ENCODE measurements at places on chromosomes 7 and 10.

DNA sequence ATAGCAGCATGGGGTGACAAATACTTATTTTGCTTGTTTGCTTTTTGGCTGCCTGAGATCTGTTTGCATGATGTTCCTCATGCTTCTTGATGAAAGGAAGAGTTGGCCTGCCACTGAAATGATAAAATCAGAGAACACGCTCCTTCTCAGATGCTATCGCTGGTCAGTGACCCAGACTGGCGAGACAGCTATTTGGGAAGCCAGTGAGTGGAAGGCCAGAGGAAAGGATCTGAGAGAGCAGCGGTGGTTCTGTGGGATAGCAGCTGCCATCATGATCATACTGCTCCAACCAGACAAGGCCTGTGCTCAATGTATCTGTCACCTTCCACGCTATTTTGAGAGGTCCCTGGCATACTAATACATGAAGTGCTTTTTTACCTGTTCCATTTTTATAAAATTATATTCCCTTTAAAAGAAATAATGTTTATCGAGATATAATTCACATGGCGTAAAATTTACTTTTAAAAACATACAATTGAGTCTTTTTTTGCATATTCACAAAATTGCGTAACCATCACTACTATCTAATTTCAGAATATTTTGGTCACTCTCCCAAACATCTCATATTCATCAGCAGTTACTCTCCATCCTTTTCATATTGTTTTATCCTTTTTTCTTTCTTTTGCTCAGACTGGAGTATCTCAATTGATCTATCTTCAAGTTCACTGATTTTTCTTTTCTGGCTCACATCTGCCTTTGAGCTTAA is 695.1 kb downstream of the TNS3 start:
- no peak for DNase-seq

DNA sequence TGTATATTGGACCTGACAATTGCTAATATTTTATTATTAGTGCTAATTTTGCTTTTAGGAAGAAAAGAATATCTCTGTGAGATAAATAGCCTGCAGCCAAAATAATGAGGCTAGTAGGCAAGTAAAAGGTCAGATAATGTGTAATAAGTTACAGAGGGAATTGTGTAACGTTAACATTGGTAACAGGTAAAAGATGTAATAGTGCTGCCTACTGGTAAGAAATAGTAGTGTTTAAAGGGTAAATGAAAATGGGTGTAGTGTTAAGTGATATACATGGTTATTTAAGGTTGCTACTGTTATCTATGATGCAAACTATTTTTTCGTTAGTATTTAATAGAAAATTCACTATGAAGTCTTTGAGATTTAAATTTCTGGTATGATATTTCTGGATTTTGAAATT is 9.2 kb upstream of the FOXP2 start:
- no peak for DNase-seq

DNA sequence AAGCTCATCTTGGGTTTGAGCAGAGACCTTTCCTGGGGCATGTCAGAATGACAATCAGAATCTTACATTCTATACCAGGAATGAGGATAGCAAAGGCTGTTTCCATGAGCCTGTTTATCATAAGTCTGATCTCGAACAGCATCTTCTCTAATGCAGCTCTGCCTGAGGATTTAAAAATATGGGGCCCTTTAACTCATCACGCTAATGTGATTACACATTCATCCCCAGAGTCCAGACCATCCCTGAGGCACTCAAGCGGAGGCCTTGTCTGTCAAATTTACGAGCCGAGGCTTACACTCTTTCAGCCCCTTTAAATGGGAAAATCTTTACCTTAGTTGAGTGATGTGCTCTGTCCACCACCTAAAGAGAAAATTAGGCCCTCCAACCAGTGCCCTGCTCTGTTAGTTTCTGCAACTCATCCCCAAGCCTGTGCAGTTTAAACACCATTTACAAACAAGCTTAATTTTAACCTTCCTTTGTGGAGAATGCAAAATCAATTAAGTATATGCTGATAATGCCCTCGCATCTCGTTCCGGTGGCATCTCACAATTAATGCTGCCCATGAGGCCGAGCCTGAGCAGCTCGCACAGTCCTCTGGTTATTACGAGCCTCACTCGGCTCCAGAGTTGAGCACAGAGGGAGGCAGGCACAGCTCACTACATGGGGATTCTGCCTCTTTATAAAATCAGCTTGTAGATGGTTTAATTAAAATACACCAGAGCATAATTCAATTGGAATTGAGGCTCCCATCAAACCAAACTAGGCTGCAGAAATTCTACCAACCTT is 16.0 kb downstream of the CHST15 start:
- no peak for DNase-seq

DNA sequence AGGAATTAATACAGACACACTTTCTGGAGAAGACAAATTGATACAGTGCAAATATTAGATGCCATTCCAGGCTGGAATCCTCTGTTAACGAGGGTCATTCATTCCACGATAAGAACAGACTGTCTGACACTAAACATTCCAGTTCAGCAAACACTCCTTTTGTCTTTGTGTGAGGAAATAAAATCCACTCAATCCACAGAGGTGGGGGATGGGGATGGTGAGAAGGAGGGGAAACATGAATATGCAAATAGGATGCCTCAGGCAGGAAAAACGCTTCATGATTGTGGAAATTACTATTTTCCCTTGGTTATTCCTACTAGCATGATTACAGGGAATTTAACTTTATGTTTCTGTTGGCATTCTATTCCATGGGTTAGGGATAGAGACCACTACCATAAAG is 196.9 kb upstream of the CDCA7L start:
- peak; percentile 19 for DNase-seq

- no peak for DNase-seq
These were observed 69.4 kb downstream of the DNAJB6 start for GRCh38 chr7:157405914-157406810.

DNA sequence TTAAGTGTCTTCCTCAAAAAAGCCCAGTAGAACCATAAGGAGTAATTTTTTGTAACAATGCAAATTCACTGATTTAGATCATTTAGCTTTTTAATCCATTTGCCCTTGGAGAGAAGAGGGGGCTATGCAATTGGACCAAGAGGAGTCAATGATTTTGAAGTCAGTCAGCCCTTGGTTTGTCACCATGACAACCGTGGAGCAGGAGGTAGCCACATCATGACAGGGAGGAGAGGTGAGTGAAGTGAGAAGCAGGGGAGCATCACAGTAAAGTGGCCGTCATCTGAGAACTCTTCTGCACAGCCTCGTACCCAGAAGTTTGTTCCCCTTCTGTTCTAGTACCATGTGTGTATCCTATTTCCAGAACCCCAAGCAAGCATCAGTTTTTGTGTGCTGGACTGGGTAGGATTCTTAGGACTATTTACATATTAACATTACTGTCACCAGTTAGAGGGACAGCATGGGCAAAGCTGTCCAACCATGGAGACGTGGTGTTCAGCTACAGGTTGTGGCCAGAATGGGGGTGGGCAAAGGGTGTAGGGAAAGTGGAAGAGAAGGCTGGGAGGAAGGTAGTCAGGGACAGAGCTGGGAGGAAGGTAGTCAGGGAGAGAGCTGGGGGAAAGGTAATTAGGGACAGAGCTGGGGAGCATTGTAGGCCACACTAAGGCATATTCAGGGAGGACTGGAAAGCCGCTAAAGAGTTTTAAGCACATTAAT is 13.1 kb downstream of the UBE3C start:
- no peak for DNase-seq

DNA sequence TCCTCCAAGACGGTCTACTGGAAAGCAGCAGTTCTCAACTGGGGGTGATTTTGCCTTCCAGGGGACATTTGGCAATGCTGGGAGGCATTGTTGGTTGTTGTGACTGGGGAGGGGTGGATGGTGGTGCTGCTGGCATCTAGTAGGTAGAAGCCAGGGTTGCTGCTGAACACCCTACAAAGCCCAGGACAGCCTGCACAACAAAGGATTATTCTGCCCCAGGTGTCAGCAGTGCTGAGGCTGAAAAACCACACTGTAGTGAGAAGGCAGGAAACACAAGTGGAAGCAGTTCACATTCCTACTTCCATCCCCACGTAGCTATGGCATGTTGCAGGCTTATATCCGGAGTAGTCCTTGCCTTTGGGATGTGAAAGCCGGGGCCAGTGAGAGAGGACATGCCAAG is 86.9 kb downstream of the AOAH start:
- DNase-seq, result no peak

DNA sequence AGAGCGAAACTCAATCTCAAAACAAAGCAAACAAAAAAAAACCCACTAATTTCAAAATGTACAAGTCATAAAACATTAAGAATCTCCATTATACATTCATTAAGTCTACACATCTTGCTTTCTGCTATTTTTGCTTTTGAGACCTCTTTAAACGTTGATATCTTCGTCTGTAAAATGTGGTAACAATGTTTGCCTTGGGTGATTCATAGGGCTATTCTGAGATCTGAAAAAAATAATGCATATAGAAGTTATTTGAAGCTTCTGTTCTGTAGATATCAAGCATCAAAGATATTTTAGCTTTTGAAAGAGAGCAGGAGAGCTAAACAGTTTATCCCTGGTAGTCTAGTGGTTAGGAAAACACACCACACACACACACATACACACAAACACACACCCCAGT is 158.1 kb upstream of the PLXDC2 start:
- DNase-seq, result no peak

DNA sequence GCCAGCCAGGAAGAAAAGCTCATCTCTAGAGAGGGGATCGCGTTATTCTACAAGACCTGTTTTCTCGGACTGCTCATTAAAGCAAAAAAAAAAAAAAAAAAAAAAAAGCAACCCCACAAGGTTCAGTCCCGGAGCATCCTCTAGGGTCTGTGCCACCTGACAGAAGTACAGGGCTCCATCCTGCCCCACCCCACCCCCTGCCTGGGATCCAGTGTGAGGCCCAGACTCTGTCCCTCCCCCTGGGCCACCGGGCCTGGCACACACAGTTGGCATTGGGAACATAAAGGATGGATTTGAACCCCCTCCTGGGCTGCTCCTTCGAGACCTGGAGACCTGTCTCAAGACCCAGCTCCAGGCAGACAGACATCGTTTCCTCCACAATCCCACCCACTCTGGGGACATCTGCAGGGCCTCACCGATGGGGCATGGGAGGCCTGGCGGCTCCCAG is 688 bp downstream of the ORAI2 start:
- no peak for DNase-seq

- no peak for DNase-seq
These were observed 59.9 kb upstream of the COL13A1 start for GRCh38 chr10:69741671-69742355.

GRCh38 chr10:123858907-123859652 is 32.5 kb downstream of the CPXM2 start:
- DNase-seq, result no peak

DNA sequence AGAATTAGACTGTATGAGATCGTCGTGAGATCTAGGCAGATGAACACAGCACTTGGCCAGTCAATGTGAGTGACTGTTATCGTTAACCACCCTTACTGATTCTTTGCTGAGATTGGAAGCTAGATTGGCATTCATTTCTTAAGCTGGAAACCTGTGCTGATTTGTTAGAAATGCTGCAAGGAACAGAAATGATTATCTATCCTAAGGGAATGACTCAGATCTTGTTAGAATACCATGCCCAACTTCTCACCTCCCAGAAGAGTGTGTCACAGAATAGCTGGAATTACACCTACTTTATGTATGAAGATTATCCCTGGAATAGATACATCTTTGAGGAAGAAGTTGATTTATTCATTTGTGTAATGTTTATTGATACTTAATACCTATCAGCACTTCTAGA is 275.2 kb downstream of the AUTS2 start:
- DNase-seq, result no peak

GRCh38 chr10:92573091-92573797 is 649 bp downstream of the IDE start:
- DNase-seq, result no peak

- no peak for DNase-seq
These were observed 234.3 kb upstream of the C7orf33 start for GRCh38 chr7:148356303-148356702.

DNA sequence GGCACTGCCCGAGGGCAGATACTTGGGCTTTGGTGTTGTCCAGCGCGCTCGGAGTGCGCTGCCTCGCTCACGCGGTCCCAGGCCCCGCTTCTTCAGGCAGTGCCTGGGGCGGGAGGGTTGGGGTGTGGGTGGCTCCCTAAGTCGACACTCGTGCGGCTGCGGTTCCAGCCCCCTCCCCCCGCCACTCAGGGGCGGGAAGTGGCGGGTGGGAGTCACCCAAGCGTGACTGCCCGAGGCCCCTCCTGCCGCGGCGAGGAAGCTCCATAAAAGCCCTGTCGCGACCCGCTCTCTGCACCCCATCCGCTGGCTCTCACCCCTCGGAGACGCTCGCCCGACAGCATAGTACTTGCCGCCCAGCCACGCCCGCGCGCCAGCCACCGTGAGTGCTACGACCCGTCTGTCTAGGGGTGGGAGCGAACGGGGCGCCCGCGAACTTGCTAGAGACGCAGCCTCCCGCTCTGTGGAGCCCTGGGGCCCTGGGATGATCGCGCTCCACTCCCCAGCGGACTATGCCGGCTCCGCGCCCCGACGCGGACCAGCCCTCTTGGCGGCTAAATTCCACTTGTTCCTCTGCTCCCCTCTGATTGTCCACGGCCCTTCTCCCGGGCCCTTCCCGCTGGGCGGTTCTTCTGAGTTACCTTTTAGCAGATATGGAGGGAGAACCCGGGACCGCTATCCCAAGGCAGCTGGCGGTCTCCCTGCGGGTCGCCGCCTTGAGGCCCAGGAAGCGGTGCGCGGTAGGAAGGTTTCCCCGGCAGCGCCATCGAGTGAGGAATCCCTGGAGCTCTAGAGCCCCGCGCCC is at the start of gene NPY:
NPY (plus strand) TSS at position 294 of the 802 bp plus-strand sequence. CDS start 1,051 bp downstream, outside the sequence.
- DNase-seq, result no peak

DNA sequence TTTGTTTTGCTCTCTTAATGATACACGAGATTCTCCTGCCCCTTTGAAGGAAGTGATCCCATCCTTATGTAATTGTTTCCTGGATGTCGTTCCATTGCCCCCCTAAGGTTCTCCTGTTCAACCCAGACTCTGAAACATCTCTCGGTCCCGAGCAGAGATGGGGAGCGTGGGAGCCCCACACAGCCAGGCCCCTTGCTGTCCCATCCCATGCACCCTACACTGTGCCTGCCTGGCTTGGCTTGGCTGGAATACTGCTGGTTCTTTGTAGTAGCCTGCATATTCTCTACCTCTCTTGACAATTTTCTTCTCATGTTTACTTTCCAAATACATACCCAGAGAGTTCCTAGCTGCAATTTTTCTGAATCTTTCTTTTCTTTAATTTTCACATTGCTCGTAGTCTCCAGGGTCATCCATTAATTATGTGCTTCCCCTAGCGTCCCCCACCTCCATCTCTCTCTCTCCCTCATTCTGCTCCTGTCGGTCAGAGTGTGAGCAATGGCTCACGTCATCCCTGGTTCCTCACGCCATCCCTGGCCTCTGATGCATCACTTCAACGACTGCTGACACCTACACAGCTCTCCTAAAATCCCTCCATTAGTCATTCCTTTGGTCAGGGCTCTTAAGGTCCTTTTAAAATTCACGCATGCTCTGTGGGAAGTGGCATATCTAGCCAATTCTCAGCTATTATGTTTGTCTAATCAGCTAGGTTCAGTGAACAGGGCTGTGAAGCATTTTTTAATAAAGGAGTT is 32.5 kb upstream of the GPR158 start:
- no peak for DNase-seq

All from PC-9 (cell line).